ENCODE measurements at places on chromosomes 16 and 17.

GRCh38 chr16:78607465-78607864 lies 508.0 kb downstream of the WWOX start:
- DNase-seq: no peak

DNA sequence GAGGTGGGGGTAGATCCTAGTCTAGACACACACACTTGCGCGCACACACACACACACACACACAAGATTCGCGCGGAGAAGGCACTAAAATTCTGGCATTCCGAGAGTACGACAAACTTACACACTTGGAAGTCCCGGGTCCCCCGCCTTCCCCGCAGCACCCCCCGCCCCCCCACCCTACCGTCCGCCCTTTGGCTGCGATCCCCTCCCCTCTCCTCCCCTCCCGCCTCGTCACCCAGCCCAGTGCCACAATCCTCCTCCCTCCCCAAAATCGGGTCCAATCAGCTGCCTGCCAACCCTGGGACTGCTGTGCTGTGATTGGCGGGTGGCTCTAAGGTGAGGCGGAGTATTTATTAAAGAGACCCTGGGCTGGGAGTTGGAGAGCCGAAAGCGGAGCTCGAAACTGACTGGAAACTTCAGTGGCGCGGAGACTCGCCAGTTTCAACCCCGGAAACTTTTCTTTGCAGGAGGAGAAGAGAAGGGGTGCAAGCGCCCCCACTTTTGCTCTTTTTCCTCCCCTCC lies at the start of gene SOX9:
TSS of gene SOX9 (plus strand) at position 379 of the 522 bp plus-strand sequence. CDS start 372 bp downstream, outside the sequence.
- DNase-seq: no peak

DNA sequence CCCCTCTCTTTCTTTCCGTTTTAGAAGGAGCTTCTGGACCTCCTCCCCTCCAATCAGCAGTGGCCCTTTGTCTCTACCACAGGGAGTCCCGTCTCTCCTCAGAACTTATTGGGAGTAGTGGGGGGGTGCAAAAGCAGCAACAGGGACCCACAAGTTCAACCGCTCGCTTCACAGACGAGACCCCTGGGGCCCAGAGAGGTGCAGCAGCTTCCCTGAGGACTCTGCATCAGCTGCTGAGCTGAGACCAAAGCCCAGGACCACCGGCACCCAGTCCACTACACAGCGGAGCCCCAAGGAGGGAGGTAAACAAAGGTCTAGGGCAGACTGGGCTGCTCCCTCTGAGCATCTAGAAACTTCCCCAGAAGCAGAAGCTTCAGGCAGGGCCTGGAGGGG lies 123.9 kb downstream of the SDK2 start:
- DNase-seq: no peak

DNA sequence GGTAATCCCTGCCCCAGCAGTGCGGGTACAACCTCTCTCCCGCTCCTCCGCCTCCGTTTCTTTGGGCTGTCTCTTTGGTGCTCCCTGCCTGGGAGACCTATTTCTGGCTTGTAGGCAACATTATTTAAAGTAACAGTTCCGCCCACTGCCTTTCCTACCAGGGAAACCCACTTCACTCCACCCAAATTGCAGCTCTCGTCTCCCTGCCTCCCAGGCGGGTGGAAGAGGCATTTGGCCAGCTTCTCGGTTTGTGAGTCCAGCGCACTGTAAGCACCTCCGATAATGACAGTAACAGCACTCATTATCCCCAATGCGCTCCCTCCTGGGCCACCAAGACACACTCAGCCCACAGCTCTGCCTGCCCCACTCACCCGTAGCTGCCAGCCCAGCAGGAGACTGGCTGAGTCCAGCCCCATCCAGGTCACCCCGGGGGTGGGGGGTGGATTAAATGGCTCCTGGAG lies 165.1 kb upstream of the CDC42EP4 start:
- DNase-seq: no peak

- no peak for DNase-seq
Observed at GRCh38 chr17:57319806-57320205, 63.5 kb downstream of the MSI2 start.

DNA sequence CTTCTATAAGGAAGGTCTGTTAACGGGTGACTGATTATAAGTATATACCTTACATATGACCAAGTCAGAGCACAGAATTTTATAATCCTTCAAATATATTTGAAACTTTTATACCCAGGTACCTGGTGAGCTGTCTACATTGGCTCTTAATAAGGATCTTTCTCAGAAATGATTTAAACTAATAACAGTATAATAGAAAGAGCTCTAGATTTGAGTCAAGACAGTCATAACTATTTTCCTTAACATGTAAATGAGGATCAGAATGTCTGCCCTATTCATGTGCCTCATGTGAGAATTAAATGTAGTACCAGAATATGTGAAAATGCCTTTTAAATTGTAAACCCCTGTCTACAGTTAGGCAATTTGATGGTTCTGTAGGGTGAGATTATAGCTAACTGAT lies 14.5 kb downstream of the CBFB start:
- no peak for DNase-seq

GRCh38 chr17:8188263-8188839 lies 1.6 kb downstream of the BORCS6 start:
- DNase-seq: no peak

- no peak for DNase-seq
Observed at GRCh38 chr16:52544703-52545102, 2.2 kb downstream of the TOX3 start.

DNA sequence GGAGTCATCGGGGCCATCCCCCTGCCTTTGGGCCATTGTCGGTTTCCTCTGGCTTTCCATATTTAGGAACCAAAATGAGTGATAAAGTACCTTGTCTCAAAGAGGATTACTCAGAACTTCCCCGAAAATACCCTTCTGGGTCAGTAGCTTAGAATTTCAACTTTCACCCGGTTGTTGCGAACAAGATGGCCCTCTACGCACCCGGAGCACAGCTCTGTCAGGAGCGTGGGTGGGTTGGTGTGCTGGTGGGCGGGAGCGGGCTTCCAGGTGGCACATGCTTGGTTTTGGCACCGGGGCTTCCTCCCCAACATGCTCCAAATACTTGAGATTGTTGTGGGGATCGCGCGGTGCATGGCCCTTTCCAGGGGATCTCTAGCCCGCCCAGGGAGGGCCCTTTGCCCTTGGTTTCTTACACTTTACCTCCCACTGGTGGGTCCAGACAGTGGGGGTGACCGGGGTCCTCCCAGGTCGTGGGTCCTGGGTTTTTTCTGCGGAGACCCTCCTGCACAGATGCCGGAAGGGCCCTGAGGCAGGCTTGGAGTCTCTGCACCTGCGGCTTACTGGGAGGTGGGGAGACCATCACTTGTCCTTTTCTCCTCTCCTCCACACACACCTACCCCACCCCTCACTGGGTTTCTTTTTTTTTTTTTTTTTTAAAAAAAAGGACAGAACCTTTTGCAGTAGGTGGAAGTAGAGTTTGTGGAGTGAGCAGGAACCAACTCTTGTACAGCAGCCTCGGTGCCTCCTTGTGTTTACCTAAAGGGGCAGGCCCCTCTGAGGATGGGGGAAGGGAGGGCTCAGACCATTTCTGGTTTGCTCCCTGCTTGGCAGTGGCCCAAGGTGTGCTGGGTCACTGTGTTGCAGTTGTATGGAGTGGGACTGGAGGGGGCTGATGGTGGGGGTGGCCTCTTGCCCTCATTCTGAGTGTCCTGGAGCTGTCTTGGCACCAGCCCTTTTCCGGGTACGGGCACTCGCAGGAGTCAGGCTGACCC lies 142.1 kb downstream of the SEC14L1 start:
- DNase-seq: no peak

DNA sequence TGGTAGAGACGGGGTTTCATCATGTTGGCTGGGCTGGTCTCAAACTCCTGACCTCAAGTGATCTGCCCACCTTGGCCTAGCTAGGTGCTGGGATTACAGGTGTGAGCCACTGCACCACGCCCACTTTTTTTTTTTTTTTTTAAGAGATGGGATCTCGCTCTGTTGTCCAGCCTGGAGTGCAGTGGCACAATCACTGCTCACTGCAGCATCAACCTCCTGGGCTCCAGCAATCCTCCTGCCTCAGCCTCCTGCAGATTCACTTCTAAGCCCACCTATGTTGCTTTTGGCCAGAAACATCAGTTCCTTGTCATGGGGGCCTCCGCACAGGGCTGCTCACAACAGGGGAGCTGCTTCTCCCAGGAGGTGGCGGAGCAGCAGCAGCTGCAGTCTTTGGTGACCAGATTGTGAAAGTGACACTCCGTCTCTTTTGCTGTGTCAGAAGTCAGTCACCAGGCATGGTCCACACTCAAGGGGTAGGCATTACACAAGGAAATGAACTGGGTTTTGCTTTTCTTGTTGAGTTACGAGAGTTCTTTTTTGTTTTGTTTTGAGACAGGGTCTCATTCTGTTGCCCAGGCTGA lies 4.5 kb upstream of the NME4 start:
- no peak for DNase-seq

DNA sequence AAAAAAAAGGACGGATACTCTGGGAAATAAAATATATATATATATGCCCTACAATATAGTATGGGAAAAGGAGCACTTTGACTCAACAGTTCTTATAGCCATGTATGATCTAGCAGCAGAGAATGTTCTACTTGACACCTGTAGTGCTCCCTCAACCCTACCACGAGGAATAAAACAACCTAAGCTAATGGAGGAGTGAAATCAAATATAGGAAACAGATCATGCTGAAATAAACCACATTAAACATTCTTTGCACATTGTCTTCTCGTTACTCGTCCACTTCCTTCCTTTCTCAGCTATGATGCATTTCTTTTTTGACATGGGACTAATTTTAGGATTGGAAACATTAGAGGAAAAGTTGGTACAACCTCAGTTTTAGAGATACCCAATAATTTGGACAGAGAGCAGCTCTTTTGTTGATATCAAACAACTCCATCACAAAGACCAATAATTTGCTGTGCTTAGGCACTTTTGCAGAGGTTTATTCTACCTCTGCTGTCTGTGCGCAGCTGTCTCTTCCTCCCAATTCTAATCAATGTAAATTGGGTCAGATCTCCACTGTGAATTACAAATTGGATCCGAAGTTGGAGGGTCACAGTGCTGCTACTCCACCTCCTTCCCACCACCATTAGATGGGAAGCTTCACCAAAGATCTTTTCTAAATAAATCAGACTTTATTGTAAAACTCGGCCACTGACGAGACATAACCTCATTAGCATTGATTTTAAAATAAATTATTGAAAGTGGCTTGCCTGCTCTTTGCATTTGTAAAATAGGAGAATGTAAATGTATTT lies 65.8 kb downstream of the SNX11 start:
- DNase-seq: no peak

All from CD4-positive, alpha-beta T cell treated with Interleukin-2 at 100 ng/mL for 4 hours (primary cell).